GM12891 (cell line): ENCODE measurements at places on chromosomes 1 and 21.
A peak's percentile ranks its signal among the peaks of the same experiment; 100 is the strongest.

GRCh38 chr1:207025146-207025880, 7.2 kb downstream of the C1orf116 start:
- DNase-seq = no peak

DNA sequence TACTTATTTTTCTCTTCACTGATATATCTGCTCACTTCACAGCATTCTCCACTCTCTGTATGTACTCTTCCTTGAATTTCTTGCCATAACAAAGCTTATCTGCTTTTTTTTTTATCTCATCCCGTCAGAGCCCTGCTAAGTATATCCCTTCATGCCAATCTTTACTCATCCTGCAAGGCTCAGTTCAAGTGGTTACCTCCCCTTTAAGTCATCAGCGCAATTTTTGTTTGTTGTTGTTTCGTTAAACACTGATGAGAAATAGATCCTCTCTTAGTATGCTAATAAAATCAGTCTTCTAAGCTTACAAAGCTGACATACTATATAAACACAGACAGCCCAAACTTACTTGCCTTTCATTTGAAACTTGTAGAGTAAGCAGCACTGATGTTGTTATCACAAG, 17.8 kb downstream of the COL24A1 start:
- DNase-seq = no peak

GRCh38 chr1:205458777-205459566, 3.1 kb upstream of the BLACAT1 start:
- DNase-seq = no peak

- DNase-seq = peak; percentile 78
Observed at GRCh38 chr1:35564037-35564883, 6.7 kb downstream of the NCDN start.

DNA sequence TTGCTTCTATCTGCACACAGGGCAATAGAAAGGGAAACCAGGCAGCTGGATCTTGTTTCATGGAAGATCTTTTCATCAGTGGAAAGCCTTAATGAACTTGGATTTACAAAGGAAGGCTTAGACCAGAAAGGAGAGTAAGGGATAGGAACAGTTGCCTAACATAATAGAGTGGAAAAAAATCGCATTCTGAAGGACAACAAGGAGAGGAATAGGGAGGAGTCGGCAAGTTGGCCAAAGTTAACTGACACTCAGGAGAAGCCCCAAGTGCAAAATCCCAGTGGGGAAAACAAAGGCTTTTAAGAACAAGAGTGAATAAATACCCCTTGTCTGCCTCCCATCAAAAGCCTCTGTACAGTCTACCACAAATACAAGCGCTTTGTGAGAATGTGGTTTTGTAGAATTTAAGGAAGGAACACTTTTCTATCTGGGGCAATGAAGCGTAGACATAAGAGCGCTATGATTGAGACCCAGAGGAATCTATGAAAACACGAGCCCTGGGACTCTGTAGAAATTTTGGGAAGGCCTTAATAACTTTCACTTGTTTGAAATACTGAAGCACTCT, 74.1 kb downstream of the ZNF648 start:
- DNase-seq = no peak
